ENCODE measurements at places on chromosomes 5 and 9. TPM values are rescaled to one million over a fixed set of nuclear protein-coding genes. Genes with fewer than 3 reads are reported as not detected.

PCDHGA4 gene
- 0.26 TPM for total RNA-seq

DNA sequence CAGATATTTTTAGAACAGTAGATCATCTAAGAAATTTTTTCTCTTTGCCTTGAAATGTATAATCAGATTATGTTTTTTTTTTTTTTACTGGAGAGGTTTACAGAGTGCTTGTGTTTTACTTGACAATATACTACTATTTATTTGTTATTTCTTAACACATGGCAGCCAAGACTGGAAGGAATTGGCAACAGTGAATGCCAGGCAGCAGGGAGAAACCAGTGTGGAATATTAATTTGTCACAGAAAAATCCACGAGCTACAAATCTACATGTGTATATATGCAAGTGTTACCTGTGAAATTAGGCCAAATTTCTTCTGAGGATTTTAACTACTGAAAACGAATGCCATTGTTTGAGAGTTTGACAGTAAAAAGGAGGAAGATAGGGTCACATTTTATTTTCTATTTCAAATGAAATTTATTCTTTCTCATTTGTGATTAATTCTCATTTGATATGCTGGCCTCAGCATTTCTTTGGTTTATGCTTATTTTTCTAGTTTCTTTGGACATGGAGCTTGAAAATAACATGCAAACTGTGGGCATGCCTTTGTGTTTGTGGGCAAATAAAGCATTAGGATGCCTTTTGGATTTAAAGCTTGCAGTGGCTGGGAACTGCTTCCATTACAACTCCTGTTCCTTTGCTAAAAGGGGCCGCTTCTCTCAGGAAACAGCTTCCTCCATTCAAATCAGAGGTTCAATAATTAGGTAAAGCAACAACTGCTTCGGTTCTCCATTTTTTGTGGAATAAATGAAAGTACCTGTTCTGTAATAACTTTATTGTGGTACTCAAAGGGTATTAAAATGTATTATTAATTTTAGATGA is 39.0 kb upstream of the ZFYVE16 start:
- no peaks in the 10 kb centered on the region for H3K27me3 ChIP-seq
- H3K4me1 ChIP-seq: no peaks in the 10 kb centered on the region

C5orf46 gene
- total RNA-seq: 5.7 TPM

CENPH gene
- total RNA-seq: 21.9 TPM

- no peak overlapping the region for H3K4me3 ChIP-seq
- no peaks in the 10 kb centered on the region for H3K27me3 ChIP-seq
- no peaks in the 10 kb centered on the region for H3K4me1 ChIP-seq
- DNase-seq: no peak
Measured at GRCh38 chr9:108283696-108284095, 572.1 kb downstream of the ACTL7B start.

DNA sequence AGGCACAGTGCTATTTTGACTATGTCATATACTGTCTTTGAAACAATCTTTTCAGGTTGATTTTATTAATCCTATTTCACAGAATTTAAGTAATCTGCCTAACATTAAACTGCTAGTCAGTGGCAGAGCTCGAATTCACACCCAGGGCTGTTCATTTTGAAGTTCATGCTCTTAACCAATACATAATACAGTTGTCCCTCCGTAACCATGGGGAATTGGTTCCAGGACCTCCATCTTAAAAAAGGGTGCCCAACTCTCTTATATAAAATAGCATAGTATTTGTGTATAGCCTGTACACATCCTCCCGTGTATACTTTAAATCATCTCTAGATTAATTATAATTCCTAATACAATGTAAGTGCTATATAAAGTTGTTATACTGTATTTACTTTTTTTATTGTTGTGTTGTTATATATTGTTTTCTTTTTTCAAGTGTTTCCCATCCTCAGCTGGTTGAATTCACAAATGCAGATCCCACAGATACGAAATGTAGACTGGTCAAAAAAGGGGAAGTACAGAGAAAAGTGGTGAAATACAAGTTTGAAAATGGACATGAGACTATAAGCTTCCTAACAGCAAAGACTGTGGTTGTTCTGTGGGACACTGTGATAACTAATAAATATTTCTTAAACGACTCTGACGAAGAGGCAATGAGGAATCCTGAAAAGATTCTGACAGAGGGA is 18.3 kb downstream of the RFX3 start:
- H3K4me3 ChIP-seq: peak overlapping the region; percentile 71
- no peaks in the 10 kb centered on the region for H3K27me3 ChIP-seq
- no peak for DNase-seq
- H3K36me3 ChIP-seq: peaks cover 6% of the 10 kb centered on the region
- H3K4me1 ChIP-seq: peaks cover 14% of the 10 kb centered on the region
- peak overlapping the region; percentile 89 for H3K27ac ChIP-seq

- H3K27ac ChIP-seq: peak overlapping the region; percentile 86
- peak; percentile 40 for DNase-seq
- H3K36me3 ChIP-seq: peaks cover 6% of the 10 kb centered on the region
Measured at GRCh38 chr5:41869151-41869723, 988 bp downstream of the OXCT1 start.

DNA sequence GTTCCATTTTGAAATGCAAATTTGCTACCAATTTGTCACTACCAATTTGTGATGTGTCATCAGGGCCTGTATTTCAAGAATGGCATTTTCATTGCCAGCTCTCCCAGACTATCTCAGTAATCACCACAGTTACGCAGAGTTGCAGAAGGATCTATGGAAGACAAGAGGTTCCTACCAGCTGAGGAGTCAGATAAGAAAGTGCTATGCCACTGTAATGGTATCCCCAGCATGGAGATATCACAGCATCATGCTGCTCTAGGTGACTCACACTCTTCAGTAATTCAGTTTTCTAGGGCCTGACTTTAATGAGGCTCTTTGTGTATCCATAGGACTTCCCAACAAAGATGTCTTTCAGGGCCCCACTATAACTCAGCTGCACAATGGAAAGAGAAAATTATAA is 490.3 kb downstream of the ARHGEF28 start:
- DNase-seq: no peak
- H3K4me3 ChIP-seq: no peak overlapping the region
- no peaks in the 10 kb centered on the region for H3K36me3 ChIP-seq
- H3K27me3 ChIP-seq: no peaks in the 10 kb centered on the region

All from MCF 10A (cell line).